ENCODE measurements at places on chromosomes 1 and 21.

- DNase-seq, result no peak
Measured at GRCh38 chr1:86430376-86430775, 6.4 kb downstream of the CLCA2 start.

DNA sequence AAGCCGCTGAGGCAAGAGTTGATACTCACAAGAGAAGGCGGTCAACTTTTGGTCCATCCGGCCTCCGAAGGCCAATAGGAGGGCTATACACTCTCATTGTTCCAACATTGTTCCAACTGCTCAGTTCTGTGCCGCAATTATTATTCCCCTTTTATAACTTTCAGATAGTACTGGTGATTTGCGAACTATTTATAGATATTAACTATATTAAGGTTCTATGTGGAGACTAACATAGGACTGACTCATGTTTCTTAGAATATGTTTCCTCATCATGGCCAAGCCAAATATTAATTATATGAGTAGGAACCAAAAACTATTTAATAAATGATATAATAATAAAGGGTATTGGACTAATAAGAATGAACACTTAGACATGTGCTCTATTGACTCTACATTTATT is 96.7 kb upstream of the LBR start:
- no peak for DNase-seq

GRCh38 chr1:147577033-147577773 is 35.9 kb downstream of the BCL9 start:
- no peak for DNase-seq

- no peak for DNase-seq
Measured at GRCh38 chr1:161710560-161710959, 3.5 kb downstream of the FCRLA start.

- DNase-seq, result no peak
Measured at GRCh38 chr1:216820345-216820744, 97.1 kb upstream of the ESRRG start.

All from GM10248 (cell line).